ENCODE measurements at places on chromosomes 11 and 22.
A peak's percentile ranks its signal among the peaks of the same experiment; 100 is the strongest.

DNA sequence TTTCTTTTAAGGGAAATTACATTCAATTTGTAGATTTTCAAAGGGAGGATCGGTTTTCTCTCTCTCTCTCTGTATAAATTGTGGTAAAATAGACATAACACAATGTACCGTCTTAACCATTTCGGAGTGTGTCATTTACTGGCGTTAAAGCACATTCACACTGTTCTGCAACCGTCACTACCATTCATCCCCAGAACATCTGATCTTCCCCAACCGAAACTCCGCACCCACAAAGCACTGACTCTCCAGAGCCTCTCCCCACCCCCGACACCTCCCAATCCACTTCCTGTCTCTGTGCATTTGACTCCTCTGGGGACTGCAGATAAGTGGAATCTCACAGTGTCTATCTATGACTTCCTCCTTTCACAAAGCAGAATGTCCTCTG is 15.9 kb upstream of the GRAMD4 start:
- DNase-seq: peak; percentile 60

GRCh38 chr11:6483015-6483414 is 1.7 kb downstream of the TIMM10B start:
- no peak for DNase-seq

GRCh38 chr11:128456566-128457268 is 130.6 kb downstream of the ETS1 start:
- no peak for DNase-seq

- peak; percentile 63 for DNase-seq
Measured at GRCh38 chr11:119445379-119445778, 22.4 kb upstream of the THY1 start.

DNA sequence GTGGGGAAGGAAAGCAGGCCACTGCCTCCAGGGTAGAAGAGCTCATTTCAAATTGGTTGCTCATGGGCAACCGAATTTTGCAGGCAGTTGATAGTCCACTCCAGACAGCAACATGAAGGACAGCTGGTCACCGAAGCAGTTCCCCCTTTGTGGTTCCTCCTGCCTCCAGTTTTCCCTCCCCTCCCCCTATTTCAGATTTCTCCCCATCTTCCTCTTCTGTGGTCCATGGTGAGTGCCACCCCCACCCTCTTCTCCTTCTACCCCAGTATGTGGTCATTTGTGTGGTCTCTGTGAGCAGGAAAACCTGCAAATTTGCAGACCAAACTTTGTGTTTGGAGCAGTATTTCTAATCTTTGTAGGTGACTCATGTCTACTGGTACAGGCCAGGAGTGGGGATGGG is 38.2 kb upstream of the PAK1 start:
- DNase-seq: no peak

DNA sequence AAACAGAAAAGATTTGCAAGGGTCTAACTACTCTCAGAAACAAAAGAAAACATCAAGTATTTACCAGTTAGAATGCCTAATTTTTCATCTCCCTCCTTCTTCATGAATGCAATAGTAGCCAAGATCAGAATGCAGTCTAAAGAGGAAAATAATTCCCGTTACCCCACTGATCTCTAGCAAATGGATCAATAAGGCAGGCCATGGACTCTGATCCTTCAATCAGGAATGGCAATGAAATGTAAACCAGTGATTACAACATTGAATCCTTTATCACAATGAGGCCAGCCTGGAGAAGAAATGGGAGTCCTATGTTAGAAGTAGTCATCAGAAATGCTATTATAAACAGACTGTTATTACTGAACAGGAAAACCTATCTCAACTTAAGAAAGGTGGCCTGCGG is 106.6 kb downstream of the APOL5 start:
- DNase-seq: no peak

DNA sequence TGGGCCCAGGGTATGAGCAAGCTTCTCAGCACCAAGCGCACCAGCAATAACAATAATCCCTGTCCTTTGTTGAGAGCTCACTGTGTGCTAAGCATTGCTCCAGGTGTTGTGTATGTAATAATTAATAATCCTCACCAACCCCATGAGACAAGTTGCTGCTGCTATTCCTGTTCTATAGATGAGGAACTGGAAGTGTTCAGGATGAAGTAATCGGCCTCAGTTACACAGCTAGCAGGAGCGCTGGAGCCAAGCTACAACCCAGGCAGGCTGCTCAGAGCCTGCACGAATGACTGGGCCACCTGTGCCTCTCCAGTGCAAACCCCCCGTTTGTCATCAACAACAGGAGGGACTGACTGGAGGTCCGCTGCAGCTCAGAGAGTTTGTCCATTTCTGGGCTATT is 35.2 kb upstream of the CECR2 start:
- no peak for DNase-seq

DNA sequence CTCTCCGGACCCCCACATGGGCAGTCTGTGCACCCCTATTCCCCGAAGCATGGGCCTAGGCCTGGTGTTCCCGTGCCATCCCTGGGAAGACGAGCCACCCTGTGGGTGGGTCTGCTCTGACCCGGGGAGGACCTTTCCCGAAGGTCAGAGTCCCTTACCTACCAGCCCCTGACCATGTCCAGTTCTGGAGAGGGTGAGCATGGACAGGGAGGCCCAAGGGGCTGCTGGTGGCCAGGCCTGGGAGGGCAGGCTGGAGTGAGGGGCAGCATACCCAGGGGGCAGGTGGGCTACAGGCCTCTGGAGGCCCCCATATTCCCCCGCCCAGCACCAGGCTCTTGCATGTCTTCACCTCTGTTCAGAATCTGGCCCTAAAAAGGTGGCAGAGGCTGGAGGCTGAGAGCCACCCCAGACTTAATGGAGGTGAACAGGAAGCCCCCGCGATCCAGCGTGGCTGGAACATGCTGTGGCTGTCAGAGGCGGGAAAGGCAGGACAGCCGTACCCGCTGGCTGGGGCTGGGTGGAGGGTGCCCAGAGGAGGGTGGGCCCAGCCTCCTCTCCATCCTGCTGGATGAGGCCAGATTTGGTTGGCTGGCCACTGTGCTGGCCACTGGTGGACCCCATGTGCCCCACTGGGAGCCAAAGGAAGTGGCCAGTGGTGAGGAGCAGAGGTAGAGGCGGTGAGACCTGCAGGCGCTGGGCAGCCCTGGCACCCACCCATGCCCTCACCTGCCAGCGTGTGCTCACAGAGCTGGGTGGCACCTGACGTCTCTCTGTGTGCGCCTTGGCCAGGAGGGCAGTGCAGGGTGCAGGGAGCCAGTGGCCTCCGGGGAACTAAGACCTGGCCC is 11.2 kb upstream of the SYT8 start:
- no peak for DNase-seq

GRCh38 chr11:72631806-72632731 is 42.2 kb downstream of the PDE2A start:
- no peak for DNase-seq

DNA sequence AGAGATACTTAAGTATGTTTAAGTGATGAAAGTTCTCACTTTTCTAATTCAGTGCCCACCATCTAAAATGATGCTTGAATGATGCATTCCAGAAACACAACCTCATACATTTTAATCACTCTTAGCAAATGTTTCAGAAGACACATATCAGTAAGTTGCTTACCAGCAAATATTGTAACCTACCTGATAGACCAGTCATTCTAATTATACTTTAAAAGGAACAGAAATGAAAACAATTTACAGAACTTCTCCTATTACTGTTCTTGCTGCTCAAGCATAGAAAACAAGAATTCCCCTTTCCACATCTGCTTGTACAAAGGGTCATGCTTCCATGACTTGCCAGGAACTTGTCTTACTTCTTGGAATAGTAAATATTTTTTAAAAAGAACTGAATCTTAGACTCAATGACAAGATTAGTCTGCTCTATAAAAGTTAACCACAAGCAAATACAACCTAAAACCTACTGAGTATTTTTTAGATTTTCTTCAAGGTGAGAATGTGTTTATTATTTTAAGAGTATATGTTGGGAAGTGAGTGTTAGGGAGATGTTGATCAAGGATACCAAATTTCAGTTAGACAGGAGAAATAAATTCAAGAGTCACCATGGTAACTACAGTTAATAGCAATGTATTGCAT is 82.0 kb upstream of the SC5D start:
- no peak for DNase-seq

GRCh38 chr22:47374901-47375575 is 612.6 kb downstream of the TBC1D22A start:
- DNase-seq: no peak
